ENCODE measurements at places on chromosomes 7 and 10.
A peak's percentile ranks its signal among the peaks of the same experiment; 100 is the strongest.

- DNase-seq: no peak
These were observed 45.5 kb upstream of the GPR26 start for GRCh38 chr10:123620621-123621020.

GRCh38 chr7:96285579-96285978, 36.3 kb downstream of the SLC25A13 start:
- peak; percentile 84 for DNase-seq

DNA sequence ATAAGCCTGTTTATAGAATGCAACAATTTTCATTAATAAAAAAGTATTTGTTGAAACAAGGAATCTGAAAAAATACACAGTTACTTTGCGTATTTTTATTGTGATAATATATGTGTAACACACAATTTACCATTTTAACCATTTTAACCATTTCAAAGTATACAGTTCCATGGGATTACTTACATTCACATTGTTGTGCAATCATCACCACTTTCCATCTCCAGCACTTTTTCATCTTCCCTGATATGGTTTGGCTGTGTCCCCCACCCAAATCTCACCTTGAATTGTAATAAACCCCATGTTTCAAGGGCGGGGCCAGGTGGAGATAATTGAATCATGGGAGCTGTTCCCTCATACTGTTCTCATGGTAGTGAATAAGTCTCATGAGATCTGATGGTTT, 61.3 kb upstream of the GLCCI1 start:
- DNase-seq: no peak

DNA sequence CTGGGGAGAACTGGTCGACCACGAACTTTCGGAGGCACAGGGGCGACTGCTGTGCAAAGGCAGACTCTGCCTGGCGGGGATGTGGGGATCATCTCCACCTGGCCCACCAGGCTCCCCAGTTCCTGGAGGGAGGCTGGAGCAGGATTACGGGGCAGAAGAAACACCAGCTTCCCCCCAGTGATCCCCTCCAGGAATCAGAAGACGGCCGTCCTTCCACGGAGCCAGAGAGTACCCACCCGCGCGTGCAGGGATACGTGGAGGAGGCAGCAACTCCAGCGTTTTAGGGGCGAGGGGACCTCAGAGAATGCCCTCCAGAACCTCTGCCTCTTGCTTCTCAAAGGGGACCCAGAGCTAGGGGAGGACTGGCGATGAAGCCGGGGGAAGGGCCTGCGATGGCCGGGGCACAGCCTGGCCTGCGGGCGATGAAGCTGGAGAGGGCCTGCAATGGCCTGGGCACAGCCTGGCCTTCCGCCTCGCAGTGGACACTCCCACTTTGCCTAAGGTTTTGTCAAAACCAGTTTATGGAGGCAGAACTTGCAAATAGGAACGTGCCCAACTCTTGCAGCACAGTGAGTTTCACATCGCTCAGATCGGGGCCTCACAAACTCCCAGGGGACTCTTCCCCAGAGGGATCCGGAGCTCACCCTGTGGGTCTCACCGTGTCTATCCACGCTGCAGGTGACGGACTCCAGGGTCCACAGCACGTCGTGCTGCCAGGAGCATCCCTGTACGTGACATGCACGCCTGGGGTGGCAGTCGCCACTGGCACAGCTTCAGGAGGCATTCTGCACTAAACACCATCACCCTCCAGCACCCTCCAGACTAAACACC, 77.9 kb upstream of the PDGFA start:
- no peak for DNase-seq

GRCh38 chr7:30709549-30709948, 27.3 kb upstream of the CRHR2 start:
- DNase-seq: no peak

DNA sequence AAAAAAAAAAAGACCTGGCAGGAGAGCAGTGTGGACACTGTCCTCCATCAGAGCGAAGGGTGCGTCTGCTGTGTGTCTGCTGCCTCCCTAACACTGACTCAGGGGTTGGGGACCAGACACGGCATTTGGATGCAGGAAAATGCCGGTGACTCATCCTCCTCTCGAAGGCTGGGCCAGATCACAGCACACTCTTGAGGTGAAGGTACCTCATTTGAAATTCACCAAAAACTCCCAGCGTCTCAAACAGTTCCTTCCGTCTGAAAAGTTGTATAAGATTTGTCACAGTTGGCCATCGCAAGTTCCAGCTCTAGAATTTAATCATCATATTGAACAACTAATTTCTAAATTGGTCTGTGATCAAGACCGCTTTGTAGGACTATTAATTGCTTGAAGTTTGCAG, 118.1 kb upstream of the LYZL2 start:
- DNase-seq: peak; percentile 75

DNA sequence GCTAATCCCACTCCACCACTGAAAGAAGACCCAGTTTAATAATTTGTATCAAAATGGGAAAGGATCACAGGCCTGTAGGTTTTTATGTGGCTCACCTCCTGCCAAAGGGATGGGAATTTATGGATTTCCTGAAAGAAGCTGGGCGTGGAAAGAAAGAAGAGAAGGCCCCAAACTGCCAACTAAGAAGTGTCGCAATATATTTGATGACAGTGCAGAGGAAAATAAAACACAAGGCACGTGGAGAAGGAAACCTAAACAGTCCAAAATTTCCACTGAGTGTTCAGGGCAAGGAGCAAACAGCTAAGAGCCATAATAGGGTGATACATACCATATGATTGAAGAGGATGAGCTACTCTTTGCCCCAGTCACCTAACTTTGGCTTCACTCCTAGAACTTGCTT, 667.2 kb downstream of the GATA3 start:
- no peak for DNase-seq

GRCh38 chr7:91263384-91264045, 718 bp upstream of the FZD1 start:
- no peak for DNase-seq

DNA sequence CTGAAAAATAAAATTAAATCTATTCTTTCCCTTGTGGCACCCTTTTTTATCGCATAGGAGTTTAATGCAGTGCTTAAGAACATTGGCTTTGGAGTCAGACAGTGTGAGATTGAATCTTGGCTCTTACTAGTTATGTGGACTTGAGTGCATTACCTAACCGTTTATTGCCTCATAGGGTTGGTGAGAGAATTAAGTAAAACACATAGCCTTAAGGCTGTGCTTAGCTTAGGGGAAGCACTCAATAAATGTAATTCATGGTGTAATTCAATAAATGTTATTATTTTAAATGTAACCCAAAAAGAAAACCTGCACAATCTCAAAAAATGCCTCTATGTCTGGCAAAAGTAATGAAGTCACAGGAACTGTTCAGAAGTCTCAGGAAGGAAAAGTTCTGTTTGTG, 2.7 kb downstream of the STK17A start:
- DNase-seq: no peak

- DNase-seq: no peak
These were observed 3.3 kb downstream of the PCDH15 start for GRCh38 chr10:54797636-54798321.

DNA sequence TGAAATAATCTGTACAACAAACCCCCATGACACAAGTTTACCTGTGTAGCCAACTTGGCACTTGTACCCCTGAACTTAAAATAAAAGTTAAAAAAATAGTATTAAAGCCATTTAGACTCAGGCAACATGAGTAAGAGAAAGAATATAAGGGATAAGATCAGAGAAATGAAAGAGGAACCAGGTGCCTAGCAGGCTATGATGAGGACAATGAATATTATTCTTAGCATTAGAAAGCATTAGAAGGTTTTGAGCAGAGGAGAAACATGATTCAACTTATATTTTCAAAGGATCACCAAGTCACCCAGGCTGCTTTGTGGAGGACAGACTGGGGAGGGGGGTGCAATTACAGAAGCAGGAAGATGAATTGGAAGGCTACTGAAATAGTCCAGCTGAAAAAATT, 48.1 kb upstream of the TES start:
- no peak for DNase-seq

- no peak for DNase-seq
These were observed 198.6 kb upstream of the BMPER start for GRCh38 chr7:33706771-33707200.

DNA sequence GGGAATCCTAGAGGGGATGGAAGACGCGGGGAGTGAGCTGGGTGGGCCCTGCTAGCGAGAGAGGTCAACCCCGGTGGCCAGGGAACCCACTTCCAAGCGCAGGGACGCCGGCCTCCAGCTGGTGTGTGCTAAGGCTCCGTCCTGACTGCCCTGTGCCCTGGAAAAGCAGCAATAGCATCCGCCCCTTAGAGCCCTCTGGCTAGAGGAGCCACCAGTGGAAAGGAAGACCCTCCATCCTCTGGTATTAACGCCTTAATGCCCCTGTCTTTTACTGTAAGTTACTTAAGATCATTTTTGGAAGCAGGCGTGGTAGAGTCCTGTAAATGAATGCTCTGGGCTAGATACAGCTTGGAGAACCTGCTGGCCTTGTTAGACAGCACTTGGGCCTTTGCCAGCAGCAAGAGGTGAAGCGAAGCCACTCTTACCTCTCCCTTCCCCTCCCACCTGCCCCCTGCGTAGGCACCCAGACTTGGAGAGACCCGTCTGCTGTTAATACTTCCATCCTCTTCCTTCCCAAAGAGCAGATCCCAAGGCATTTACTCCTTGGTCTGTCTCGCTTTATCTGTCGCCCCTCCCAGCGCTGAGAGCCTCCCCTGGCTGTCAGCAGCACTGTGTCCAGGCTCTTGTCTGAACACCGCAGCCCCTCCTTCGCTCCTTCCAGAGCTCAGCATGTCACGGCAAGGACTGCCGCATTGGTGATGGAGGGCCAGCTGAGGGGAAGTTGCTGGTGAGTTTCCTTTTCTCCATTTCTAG, 4.6 kb downstream of the REPIN1 start:
- no peak for DNase-seq

GRCh38 chr10:70652761-70653657, 19.3 kb upstream of the ADAMTS14 start:
- DNase-seq: no peak

DNA sequence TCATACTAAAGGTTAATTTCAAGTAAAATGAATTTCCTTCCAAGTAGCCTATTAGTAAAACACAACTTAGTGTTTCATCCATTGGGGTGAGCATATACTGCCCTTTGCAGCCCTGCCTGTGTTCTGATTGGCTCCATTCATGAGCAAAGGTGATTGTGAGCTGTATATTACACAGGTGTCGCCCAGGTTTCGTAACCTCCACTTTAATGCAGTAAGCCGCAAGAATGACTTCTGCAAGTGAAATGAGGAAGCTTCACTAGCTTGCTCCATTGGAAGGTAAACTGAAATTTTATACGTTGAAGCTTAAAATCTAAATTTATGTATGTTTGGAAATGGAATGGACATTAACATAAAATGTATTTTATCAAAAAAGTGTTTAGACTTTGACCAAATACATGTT, 24.4 kb downstream of the MTURN start:
- no peak for DNase-seq

All from T-helper 1 cell (primary cell).